ENCODE measurements at places on chromosomes 11 and 22.

GRCh38 chr11:93520726-93521509, 22.3 kb downstream of the SMCO4 start:
- no peak overlapping the region for H3K27ac ChIP-seq
- peaks cover 12% of the 10 kb centered on the region for H3K4me1 ChIP-seq
- DNase-seq: no peak

DNA sequence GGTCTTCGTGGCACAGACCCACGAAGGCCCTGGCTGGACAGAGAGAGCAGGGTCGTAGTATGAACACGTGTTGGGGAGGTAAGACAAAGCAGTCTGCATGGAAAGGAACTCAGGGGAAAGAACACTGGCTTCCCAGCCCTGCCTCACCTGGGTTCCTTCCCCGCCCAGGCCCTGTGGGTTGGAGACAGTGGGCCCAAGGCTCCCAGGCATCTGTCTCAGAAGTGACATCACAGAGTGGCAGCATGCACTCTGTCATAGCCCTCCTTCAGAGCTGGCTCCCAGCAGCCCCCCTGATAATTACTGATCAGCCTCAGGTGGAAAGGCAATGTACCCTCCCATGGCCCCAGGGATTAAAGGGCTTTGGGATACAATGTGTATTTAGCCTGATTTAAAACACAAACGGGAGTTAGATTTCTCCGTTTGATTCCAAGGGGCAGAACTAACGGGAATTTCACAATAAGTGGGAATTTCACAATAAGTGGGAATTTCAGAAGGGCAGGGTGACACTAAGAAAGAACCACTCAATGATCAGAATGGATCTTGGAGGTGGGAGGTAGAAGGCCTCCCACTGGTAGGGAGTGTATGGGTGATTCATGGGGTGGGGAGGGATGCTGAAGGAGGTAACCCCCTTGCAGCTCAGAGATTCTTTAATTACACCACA, 65.1 kb downstream of the SLC22A12 start:
- H3K4me1 ChIP-seq: no peaks in the 10 kb centered on the region
- DNase-seq: no peak
- H3K27me3 ChIP-seq: no peaks in the 10 kb centered on the region
- no peak overlapping the region for H3K4me3 ChIP-seq
- no peaks in the 10 kb centered on the region for H3K36me3 ChIP-seq

DNA sequence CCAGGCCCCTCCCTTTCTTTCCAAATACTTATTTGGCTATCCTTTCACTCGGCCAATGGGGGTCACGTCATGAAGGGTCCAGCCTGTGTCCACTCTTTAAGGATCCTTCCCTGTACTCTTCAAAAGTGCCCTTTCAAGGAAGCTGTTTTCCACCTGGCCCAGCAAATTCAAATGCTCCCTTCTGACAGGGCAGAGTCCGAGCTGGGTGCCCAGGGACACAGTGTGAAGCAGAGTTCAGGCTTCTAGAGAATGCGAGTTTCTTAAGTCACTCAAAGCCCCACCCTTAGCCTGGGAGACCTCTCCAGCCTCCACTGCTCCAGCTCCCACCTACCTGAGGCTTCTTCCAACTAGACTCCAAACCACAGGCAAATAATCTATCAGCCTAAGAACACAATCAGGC, 5.5 kb upstream of the APOA1 start:
- H3K4me1 ChIP-seq: no peaks in the 10 kb centered on the region
- H3K36me3 ChIP-seq: peaks cover 29% of the 10 kb centered on the region
- no peak for DNase-seq
- no peak overlapping the region for H3K27ac ChIP-seq
- H3K4me3 ChIP-seq: no peak overlapping the region
- H3K27me3 ChIP-seq: no peaks in the 10 kb centered on the region

GRCh38 chr11:46118702-46119351, 2.4 kb downstream of the PHF21A start:
- peaks cover 26% of the 10 kb centered on the region for H3K4me1 ChIP-seq
- H3K27me3 ChIP-seq: no peaks in the 10 kb centered on the region
- H3K4me3 ChIP-seq: peak overlapping the region; percentile 93
- H3K36me3 ChIP-seq: no peaks in the 10 kb centered on the region

GRCh38 chr11:116948391-116948790, 111.0 kb upstream of the APOA1 start:
- no peak overlapping the region for H3K27ac ChIP-seq
- H3K4me3 ChIP-seq: no peak overlapping the region
- H3K4me1 ChIP-seq: no peaks in the 10 kb centered on the region
- no peaks in the 10 kb centered on the region for H3K36me3 ChIP-seq
- no peak for DNase-seq

DNA sequence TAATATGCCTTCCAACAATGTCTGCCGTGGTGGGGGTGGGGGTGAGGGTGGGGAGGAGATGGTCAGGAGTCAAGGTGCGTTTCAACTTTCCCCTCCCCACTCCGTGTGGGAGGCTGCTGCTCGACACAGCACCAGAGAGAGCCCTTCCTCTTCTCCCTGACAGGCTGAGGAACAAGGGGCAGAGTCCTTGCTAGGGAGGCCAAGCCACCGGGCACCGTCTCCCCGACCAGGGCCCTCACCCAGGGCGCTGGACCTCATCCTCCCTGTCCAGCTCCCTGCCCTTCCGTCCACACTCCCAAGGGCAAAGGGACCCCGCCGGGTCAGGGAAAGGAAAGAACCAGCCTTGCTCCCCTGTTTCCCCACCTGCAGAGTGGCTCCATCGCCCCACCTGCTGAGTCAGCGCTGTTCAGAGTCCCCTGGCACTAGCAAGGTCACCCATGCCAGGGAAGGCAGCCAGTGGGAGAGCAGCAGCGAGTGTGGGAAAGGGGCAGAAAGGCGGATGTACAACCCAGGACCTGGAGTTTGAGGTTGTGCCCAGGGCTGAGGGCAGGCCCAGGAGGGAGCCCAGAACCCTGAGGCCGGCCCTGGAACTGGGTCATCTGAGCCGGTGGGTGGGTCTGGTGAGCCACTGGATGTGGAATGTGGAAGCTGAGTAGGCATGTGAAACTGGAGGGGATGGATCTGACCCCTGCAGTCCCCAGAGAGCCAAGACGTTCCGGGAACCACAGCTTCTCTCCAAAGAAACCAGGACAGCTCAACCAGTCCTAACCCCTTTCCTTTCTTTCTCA, 47.2 kb downstream of the BUD13 start:
- no peaks in the 10 kb centered on the region for H3K4me1 ChIP-seq
- DNase-seq: no peak
- H3K27me3 ChIP-seq: no peaks in the 10 kb centered on the region
- no peak overlapping the region for H3K27ac ChIP-seq

GRCh38 chr11:11965192-11965591, 43.2 kb downstream of the DKK3 start:
- no peaks in the 10 kb centered on the region for H3K27me3 ChIP-seq
- no peaks in the 10 kb centered on the region for H3K36me3 ChIP-seq
- no peak overlapping the region for H3K27ac ChIP-seq
- H3K4me1 ChIP-seq: no peaks in the 10 kb centered on the region
- no peak overlapping the region for H3K4me3 ChIP-seq
- DNase-seq: no peak

DNA sequence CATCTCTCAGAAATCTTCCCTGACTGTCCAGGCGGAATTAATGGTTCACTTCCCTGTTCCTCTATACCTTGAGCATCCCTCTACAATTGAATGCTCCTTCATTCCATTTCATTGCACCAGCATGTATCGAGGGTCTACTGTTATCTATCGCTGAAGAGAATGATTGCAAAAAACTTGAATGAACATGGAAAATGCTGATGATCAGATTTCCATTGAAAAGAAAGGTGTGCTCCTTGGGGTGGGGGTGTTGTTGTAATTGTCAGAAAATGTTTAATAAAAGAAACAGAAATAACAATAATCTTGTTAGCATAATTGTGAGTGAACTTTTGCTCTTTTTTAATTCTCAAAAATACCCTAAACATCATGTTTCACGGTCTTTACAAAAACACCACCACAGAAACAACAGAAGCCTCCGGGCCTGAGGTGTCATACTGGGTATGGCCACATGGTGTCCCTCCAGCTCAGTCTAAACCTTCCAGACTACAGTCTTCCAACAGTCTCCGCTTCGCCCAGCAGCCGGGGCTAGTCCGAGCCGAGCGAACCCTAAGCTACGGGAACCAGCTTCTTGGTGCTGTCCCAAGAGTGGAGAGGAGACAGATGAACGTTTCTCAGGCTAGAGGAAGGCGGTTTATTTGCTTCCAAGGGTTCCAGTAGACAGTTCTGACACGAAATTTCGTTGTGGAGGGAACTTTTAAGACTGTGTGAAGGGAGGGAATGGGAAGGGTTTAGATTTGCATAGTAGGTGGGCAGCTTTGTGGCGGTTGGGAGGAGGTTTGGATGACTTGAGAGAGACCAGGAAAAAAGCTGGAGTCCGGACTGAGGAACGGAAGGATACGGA, 75.8 kb upstream of the ZBED5 start:
- no peaks in the 10 kb centered on the region for H3K27me3 ChIP-seq
- H3K4me1 ChIP-seq: peaks cover 25% of the 10 kb centered on the region
- peak overlapping the region; percentile 75 for H3K4me3 ChIP-seq
- H3K36me3 ChIP-seq: no peaks in the 10 kb centered on the region

GRCh38 chr22:40416636-40417035, 46.2 kb downstream of the SGSM3 start:
- H3K4me3 ChIP-seq: no peak overlapping the region
- no peaks in the 10 kb centered on the region for H3K27me3 ChIP-seq
- DNase-seq: no peak
- no peak overlapping the region for H3K27ac ChIP-seq

- H3K4me1 ChIP-seq: peaks cover 6% of the 10 kb centered on the region
- H3K36me3 ChIP-seq: no peaks in the 10 kb centered on the region
- H3K27ac ChIP-seq: peak overlapping the region; percentile 9
- peak overlapping the region; percentile 75 for H3K4me3 ChIP-seq
These were observed 30.0 kb upstream of the MMP7 start for GRCh38 chr11:102560555-102561011.

GRCh38 chr11:131334601-131335000, 35.8 kb upstream of the NTM start:
- H3K27me3 ChIP-seq: no peaks in the 10 kb centered on the region
- no peak for DNase-seq
- no peaks in the 10 kb centered on the region for H3K36me3 ChIP-seq
- H3K4me3 ChIP-seq: no peak overlapping the region
- no peak overlapping the region for H3K27ac ChIP-seq

DNA sequence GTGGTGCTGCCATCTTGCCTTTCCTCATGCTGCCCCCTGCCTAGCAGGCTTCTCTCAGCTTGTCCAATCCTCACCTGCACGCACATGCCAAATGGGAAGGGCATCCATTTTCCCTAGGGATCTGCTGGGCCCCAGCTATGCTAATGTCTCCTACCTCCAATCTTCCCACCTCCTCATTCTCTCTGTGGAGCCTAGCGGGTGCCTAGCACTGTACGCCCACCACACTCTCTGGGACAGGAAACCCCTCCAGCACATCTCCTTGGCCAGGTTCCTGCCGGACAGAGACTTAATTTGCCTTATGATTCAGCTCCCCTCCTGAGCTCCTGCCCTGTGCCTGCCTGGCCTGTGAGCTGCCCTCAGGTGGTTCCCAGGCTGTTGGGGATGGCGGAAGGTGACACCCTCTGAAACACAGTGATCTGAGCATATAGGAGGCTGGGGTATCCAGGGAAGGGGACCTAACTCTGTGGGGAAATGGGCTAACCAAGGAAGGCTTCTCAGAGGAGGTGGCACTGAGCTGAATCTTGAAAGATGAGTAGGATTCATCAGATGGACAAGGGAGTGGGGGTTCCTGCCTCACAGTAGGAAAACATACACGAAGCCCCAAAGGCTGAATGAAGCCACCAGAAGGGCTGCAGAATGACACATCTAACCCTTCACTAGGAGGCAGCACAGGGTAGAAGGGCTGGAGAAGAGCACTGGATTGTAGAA, 79.2 kb upstream of the WNT11 start:
- DNase-seq: no peak
- no peaks in the 10 kb centered on the region for H3K27me3 ChIP-seq
- H3K27ac ChIP-seq: no peak overlapping the region
- H3K4me3 ChIP-seq: no peak overlapping the region
- H3K4me1 ChIP-seq: no peaks in the 10 kb centered on the region

GRCh38 chr11:125766251-125766650, 12.4 kb downstream of the PATE2 start:
- H3K27ac ChIP-seq: no peak overlapping the region
- no peaks in the 10 kb centered on the region for H3K36me3 ChIP-seq
- no peak for DNase-seq
- no peaks in the 10 kb centered on the region for H3K27me3 ChIP-seq

DNA sequence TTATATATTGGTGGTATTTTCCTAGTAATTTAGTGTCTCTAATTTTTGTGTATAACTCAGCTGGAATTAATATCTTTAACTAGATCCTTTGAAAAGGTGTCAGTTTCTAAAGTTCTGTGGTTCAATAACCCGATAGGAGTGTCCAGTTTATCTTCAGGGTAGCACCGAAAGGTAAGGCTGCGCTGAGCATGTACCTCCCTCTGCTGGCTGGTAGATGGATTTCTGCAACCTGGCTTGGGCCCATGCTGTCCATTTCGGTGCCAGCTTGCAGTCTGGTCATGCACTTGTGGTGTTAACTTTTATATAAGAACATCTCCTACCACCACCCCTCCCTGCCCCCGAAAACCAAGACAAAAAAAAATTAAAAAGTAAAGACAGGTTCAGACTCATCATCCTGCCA, 24.7 kb downstream of the EXT2 start:
- no peak overlapping the region for H3K27ac ChIP-seq
- peaks cover 8% of the 10 kb centered on the region for H3K4me1 ChIP-seq
- DNase-seq: no peak
- peaks cover 8% of the 10 kb centered on the region for H3K36me3 ChIP-seq
- no peak overlapping the region for H3K4me3 ChIP-seq

DNA sequence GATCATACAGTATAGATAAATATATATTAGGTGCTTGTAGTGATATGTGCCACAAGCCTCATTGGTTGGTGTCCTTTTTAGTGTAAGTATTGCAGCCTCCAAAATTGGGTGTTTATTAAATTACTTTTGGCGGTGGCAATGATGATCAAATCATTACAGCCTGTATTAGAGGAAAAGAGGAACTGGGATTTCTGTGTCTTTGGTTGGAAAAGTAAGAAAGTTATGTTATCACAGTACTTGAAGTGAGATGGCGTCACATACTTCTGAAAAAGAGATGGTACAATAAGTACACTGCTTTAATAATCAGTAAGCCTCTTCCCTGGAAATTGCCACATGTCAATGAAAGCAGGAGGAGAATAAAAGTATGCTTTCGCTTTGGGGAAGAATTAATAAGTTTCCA, 523 bp upstream of the MPZL3 start:
- H3K27me3 ChIP-seq: no peaks in the 10 kb centered on the region
- H3K36me3 ChIP-seq: no peaks in the 10 kb centered on the region
- peak overlapping the region; percentile 76 for H3K4me3 ChIP-seq
- DNase-seq: no peak
- no peaks in the 10 kb centered on the region for H3K4me1 ChIP-seq

- no peak for DNase-seq
- H3K36me3 ChIP-seq: peaks cover 68% of the 10 kb centered on the region
- H3K27me3 ChIP-seq: no peaks in the 10 kb centered on the region
- no peak overlapping the region for H3K27ac ChIP-seq
- no peaks in the 10 kb centered on the region for H3K4me1 ChIP-seq
- no peak overlapping the region for H3K4me3 ChIP-seq
These were observed 51.1 kb downstream of the MUC6 start for GRCh38 chr11:985406-985805.
